ENCODE measurements at places on chromosomes 16 and 17.
A peak's percentile ranks its signal among the peaks of the same experiment; 100 is the strongest.

DNA sequence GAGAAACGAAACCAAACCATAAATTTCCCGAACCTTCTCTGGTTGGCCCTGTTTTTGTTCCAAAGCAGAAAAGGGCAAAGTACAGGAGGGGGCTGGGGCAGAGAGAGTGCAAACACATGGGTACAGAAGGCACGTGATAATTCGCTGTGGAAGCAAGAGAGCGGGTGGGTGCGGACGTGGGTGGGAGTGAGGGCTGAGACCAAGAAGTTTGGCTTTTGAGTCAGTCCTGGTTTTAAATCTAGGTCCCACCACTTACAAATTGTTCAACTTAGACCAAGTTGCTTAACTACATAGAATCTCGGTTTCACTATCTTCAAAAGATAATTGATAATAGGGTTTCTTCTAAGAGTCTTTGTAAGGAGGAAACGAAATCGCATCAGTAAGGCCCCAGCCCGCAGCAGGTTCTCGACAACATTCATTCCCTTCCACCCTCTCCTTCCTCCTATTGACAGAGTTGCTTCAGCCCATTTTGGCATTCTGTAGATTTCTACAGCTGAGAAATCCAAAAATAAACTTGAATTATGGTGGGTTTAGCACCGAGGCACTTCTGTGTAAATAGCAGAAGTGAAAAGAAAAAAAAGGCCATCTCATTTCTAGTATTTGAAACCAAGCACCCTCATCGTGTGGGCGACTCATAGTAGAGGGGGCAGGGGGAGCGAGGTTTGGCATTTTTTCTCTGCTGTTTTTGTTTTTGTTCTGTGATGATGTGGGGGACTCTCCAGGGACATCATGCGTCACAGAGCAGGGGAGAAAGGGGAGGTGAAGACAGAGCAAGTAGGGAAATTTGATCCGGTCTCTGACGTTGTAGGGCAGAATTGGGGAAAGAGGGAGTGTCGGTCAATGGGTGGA is 33.6 kb upstream of the CCR7 start:
- no peak for ATAC-seq

DNA sequence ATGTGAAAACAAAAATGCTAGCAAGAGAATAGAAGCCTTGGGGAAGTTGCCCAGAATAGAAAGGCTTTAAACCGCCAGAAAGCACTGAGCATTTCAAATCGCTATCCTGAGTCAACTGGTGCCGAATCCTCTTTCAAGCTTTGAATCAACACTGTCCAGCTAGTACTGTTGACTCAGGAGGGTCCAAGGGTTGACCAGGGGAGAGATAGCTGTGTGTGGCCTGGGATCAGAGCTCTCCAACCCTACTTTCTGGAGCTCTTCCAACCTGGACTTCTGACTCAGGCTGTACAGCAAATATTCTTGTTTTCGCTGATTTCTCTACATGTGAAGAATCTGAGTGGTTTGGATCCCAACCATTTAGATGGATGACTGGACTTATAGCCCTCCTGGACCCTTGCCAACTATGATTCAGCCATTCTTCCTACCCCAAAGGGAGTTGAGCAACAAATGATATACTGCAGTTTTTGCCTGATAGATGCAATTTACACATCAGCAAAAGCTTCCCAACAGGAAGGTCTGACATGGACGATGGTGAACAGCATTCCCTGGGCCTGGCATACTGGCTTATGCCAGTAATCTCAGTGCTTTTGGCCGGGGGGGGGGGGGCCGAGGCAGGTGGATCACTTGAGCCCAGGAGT is 154.0 kb upstream of the SDK2 start:
- ATAC-seq: peak; percentile 51

GRCh38 chr16:49471038-49471727 is 97.6 kb downstream of the C16orf78 start:
- no peak for ATAC-seq

- no peak for ATAC-seq
Measured at GRCh38 chr17:71251951-71252350, 868.9 kb upstream of the SOX9 start.

DNA sequence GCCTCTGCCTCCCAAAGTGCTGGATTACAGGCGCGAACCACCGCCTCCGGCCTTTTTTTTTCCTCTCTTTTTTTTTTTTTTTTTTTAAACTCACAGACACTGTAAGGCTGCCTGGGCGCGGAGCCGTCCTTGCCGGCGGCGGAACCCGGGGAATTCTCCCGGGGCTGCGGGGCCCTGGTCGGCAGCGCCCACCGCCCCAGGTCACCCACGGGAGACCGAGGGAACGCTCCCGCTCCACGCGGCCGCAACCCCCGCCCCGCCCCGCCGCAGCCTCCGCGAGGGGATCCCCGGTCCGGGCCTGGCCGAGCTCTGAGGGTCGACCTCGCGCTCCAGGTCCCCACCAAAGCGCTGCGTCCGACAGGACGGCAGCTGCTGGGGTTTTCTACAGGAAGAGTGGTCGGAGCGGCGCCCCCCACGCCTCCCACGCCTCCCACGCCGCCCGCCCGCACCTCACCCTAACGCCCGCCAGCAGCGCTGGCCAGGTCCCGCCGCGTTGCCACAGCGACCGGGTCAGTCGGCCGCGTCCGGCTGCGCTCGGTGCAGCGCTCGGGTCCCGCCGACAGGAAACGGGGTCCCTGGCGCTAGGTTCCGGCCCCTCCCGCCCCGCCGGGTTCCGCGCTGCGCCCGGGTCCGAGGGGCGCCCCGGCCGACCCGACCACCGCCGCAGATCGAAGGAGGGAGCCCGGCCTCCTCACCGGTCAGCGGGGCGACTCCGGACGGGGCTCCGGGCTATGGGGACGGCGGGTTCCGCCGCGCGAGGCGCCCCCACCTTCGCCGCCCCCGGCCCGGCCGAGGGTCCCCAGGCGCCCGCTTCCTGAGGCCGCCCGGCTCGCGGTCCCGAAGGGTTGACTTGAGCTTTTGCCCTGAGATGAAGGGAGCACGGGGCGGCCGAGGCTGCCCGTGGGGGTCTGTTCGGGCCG is at the start of gene CCDC57:
Gene CCDC57 (minus strand): TSS at position 512 of the 920 bp plus-strand sequence. CDS start 10,898 bp downstream, outside the sequence.
- peak; percentile 89 for ATAC-seq

DNA sequence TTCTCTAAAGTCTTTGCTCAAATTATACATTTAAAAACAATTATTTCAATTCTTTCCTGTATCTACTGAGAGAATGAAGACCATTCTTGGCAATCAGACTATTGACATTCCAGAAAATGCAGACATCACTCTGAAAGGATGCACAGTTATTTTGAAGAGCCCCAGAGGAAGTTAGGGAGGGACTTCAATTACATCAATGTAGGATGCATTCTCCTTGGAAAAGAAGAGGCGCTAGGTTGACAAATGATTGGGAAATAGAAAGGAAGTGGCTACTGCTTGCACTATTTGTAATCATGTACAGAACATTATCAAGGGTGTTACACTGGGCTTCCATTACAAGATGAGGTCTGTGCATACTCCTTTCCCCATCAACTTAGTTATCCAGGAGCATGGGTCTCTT is 74.3 kb downstream of the SSH2 start:
- ATAC-seq: no peak

DNA sequence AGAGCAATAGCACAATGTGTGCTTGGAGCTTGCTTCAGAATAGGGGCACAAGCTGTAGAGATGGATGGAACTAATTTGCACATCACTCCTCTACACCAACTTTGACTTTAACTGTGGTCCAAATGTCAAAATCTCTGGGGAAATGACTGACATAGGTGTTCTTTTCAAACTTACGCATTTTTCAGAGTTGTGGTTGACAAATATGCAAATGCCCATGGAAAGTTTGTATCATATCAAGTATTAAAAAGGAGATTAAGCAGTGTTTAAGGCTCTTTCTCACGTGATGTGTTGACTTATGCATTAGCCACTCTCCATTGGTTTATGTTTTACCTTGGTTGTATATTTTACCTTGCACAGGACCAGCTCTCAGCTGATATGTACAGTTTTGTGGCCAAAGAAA is 77.1 kb downstream of the ELAC2 start:
- ATAC-seq: no peak

GRCh38 chr16:74725651-74726455 is 25.2 kb upstream of the MLKL start:
- no peak for ATAC-seq

GRCh38 chr17:77555741-77556291 is 402.7 kb upstream of the TNRC6C start:
- ATAC-seq: peak; percentile 53

GRCh38 chr16:52101246-52101645 is 445.7 kb downstream of the TOX3 start:
- no peak for ATAC-seq

- no peak for ATAC-seq
Measured at GRCh38 chr16:69363281-69363717, 11.7 kb upstream of the TMED6 start.

- no peak for ATAC-seq
Measured at GRCh38 chr16:47617732-47618131, 156.6 kb downstream of the PHKB start.

- no peak for ATAC-seq
Measured at GRCh38 chr16:22031483-22032083, 23.7 kb downstream of the MOSMO start.
